ENCODE measurements at places on chromosomes 11 and 22.

GRCh38 chr22:25987948-25988347 is 181.3 kb upstream of the SEZ6L start:
- DNase-seq: no peak

GRCh38 chr11:109838026-109838425 is 255.2 kb upstream of the ZC3H12C start:
- DNase-seq: no peak

- DNase-seq: no peak
Measured at GRCh38 chr11:100536979-100537378, 150.1 kb upstream of the ARHGAP42 start.

DNA sequence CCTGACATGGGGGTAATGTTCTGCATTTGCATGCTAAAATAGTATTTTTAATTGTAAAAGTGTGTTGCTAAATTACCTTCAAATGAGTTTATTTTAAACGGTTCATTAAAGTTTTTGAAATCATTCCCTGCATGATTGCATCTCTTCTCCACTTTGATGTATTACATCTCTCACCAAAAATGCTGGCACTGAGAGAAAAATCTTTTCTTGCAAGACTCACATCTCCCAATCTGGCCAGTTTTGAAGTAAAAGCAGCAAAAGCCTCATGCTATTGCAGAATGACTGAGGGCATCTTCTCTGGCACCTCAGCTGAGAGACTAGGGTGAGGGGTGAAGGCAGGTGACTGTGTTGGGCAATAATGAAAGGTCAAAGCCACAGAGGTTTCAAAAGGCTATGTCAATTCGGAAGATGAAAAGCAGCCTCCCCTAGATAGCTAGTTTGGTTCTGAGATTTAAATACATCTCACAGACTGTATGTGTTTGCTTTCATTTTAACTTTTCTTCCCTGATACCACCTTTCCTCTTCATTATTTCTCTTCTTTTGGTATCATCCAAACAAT is 292.2 kb upstream of the RAG2 start:
- DNase-seq: no peak

DNA sequence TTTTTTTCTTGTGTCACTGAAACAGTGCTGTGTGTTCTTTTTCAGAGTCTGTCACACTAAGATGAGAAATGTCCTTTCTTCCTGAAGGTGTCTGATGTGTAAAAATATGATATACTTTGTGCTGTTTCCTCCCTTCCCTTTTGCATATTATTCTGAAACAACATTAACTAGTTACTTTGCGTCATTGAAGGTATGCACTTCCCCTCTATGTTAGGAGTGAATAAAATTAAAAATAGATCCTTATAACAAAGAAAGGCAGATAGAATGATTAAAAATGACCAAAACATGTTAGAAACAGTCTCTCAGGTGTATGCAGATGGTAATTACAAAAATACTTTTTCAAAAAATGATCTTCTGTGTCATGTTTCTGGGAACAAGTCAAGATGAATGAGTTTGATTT is 1.6 kb upstream of the RAB30 start:
- DNase-seq: no peak

GRCh38 chr22:21074102-21074715 is 28.5 kb downstream of the LRRC74B start:
- peak; percentile 75 for DNase-seq

DNA sequence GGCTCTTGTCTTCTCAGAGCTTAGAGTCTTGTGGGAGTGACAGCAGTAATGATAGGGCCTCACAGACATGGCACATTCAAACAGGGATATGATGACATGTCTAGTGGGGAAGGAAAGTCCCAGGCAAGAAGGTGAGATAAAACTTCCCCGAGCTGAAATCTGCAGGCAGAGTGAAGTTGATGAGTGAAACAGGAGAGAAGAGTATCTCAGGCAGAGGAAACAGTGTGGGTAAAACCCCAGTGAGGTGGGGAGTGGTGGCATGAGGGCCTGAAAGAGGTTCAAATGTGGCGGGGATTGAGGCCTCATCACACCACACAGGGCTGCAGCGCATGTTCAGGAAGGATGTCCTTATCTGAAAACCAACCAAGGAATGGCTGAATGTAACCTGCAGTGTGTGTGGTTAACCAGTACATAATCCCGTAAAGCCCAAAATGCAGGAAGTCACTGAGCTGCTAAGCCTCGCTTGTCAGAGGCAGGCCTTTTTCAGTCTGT is 153.8 kb upstream of the E2F8 start:
- DNase-seq: no peak

GRCh38 chr22:36702842-36703215 is 723 bp downstream of the CACNG2 start:
- no peak for DNase-seq

DNA sequence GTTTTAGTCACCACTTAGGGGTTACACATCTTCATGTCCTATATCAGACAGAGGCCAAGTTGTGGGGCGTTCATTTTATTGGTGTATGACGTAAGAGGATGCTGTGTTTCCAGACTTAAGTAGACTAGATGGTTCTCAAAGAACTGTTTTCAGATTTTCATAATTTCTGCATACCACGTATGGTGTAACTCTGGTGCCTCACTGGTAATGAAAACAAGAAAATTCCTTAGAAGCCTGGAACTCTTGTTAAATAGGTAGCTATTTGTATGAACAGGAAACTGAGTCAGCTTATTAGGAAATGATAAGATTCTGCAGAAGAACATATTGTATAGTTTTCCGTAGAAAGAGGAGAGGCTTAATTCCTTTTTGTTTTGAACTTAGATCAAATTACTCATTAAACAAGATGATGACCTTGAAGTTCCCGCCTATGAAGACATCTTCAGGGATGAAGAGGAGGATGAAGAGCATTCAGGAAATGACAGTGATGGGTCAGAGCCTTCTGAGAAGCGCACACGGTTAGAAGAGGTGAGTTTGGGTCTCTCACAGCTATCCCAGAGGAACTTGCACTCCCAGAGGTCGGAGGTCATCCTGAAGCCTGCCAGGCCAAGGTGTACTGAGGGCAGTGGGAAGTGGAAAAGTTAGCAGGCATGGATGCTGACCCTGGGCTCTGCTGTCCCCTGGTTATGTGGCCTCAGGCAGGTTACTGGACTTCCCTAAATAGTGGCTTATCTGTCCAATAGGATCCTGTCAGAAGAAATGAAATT is 3.9 kb downstream of the CDC45 start:
- DNase-seq: no peak

GRCh38 chr11:46012185-46012584 is 89.7 kb downstream of the LARGE2 start:
- DNase-seq: no peak

DNA sequence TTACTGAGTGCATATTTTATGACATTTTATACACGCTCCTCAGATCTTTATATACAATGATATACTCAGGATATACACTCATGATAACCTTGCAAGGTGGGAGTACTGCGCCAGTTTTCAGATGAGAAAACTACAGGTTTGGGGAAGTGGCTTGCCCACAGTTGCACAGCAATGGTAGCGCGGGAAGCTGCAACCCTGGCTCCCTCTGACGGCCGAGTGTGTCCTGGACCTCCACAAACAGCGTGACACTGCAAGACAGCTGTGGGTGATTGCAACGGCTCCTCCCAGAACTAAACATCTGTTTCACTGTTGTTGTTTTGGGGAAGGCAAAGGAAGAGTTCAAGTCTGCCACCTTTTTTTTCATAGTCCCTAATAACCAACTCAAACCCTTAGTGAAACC is 47.0 kb downstream of the PACSIN2 start:
- DNase-seq: no peak

GRCh38 chr11:75474240-75474639 is 41.2 kb upstream of the KLHL35 start:
- DNase-seq: no peak

- DNase-seq: no peak
Measured at GRCh38 chr11:75245356-75246005, 4.9 kb downstream of the TPBGL start.

Data from stromal cell of bone marrow (primary cell).